Large intestine (tissue), 12 donors: ENCODE measurements at places on chromosomes 7 and 10.

- DNase-seq, result no peak
These were observed 1.1 kb upstream of the GPRIN2 start for GRCh38 chr10:46557319-46558121.

GRCh38 chr7:138126928-138127327, 50.7 kb downstream of the AKR1D1 start:
- DNase-seq, result peak; percentile 65

GRCh38 chr7:10104292-10104691, 869.4 kb upstream of the PHF14 start:
- no peak for DNase-seq

- no peak for DNase-seq
These were observed 43.3 kb upstream of the EZH2 start for GRCh38 chr7:148927123-148928045.

DNA sequence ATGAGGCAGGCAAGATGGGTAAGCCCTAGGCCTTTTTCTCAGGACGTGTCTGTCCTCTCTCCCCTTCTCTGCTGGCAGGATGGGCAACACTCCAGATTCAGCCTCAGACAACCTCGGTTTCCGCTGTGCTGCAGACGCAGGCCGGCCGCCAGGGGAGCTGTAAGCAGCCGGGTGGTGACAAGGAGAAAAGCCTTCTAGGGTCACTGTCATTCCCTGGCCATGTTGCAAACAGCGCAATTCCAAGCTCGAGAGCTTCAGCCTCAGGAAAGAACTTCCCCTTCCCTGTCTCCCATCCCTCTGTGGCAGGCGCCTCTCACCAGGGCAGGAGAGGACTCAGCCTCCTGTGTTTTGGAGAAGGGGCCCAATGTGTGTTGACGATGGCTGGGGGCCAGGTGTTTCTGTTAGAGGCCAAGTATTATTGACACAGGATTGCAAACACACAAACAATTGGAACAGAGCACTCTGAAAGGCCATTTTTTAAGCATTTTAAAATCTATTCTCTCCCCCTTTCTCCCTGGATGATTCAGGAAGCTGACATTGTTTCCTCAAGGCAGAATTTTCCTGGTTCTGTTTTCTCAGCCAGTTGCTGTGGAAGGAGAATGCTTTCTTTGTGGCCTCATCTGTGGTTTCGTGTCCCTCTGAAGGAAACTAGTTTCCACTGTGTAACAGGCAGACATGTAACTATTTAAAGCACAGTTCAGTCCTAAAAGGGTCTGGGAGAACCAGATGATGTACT, 13.1 kb downstream of the PHKG1 start:
- DNase-seq, result peak; percentile 25

GRCh38 chr10:3754727-3755439, 30.1 kb downstream of the KLF6 start:
- DNase-seq, result peak; percentile 89

GRCh38 chr7:55212838-55213237, 152.3 kb upstream of the LANCL2 start:
- DNase-seq, result no peak

- DNase-seq, result no peak
These were observed 482.2 kb upstream of the KLF6 start for GRCh38 chr10:4267086-4267773.

GRCh38 chr7:20113427-20114027, 103.7 kb downstream of the MACC1 start:
- no peak for DNase-seq

DNA sequence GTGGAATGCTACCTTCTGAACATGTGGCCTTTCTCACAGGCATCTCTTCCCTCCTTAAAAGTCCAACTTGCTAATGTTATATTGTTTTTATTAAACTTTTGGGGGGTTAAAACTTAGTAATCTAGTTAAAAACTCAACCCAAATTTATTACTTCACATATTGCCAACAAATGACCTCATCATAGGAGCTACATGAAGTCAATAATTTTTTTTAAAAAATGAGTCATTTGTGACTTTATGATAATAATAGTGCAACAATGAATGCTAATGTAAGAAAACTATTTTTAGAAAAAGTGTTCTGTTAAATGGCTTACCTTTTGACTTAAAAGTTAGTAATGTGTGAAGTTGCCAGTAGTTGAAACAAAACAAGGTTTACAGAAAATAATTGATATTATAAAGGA, 325.9 kb upstream of the FZD1 start:
- no peak for DNase-seq

DNA sequence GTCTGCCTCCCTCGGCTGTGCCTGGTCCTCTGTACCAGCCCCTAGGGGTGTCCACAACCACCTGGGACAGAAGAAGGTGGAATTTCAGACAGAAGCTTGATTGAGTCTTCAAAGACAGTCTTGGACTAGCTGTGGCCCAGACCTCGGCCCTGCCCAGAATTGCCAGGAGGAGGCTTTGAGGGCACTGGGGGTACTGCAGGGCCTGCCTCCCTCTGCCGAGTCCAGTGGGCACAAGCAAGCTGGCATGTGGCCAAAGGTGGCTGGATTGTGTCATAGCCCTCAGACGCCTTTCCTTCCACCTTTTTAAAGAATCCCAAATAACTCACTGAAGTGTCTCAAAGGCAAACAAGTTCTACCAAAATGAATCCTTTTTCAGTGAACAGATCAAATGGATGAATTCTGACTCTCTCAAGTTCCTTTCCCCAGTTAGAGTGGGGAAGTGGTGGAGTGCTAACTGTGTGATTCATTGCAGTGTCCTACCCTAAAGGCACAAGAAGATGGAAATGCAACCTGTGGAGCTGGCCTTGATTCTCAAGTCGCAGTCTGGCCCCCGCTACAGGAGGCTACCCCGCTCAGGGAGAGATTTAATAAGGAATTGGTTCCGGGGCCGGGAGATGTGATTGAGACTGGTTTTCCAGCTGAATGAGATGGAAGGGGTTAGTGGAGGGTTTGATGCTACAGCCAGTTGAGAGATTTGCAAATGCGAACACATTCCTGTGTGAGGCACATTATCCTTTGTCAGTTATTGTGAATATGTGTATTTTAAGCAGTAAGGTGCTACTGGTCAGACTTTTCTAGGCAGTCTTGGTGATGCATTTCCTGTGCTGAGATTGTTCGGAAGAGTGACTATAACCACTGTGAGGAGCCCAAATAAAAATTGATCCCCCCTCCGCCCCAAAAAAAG, 28.8 kb upstream of the SLC26A4 start:
- DNase-seq, result no peak

- DNase-seq, result no peak
These were observed 64.0 kb downstream of the PRR15 start for GRCh38 chr7:29627631-29628030.

DNA sequence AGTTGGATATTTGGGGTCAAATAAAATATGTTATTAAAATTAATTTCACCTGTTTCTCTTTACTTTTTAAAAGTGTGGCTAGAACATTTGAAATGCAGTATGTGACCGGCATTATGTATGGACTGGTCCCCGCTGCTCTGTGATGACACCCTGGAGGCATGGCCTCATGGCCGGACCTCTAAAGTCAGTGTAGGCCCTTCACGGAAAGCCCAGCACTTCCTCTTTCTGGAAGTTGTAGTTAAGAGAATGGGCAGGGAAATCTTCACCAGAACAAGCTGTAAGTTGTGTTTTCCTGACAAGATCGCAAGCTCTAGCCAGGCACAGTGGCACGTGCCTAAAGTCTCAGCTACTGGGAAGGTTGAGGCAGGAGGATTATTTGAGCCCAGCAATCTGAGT, 38.3 kb upstream of the SRGN start:
- no peak for DNase-seq

GRCh38 chr10:86968271-86968993, at the start of gene ADIRF:
Gene ADIRF, plus strand, starts transcription at chr10:86968482. Its CDS starts 63 bp downstream, at chr10:86968545.
- DNase-seq, result no peak

GRCh38 chr7:145382762-145383161, 546.9 kb upstream of the TPK1 start:
- DNase-seq, result no peak

DNA sequence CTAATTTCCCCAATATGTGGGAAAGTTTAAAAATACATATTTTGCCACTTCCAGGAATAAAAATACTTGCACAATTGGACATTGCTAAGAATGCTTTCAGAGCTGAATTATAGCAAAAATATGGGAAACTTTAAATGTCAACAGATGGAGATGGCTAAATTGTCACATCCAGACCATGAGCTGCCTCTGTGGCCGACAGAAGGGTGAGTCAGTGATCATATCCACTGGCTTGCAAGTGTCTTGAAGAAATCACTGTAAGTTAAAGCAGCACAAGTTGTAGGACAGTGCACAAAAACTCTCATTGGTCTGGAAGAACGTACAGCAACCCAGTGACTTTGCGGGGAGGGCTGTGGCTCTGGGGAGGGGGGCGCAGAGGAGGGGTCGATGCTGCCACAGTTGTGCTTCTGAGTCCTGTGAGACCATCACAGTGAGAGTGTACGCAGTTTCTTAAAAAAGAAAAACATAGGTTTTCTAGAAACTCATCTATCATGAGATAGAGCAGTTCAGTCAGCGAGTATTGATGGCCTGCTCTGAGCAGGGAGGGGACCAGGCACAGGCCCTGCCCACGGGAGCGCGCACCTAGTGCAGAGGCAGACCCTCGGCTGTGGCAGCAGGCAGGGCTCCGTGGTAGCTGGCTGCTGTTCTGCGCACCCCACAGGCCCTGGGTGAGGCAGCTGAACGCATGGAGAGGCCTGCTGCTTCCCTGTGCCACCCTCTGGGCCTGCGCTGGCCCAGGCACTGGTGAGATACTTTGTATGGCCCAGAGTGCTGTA, 25.5 kb downstream of the LRRC27 start:
- no peak for DNase-seq

DNA sequence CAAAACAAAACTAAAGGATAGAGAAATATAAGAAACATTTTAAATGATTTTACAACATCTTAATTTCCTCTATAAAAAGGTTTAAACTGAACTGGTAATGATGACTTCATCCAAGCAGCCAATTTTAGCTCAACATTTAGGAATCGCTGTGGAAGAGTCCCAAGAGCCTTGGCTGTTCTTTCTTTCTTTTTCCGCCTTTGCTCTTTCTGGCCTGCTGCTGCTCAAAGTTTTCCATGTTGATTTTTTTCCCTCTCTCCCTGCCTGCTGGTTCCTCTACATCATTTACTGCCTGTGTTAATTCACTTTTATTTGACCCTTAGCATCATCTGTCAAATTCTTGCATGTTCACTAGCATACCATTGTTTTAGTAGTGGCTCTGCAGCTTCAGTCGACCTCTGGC, 146.9 kb downstream of the EVX1 start:
- DNase-seq, result no peak

- no peak for DNase-seq
These were observed 3.4 kb downstream of the PDGFA start for GRCh38 chr7:516216-516605.

GRCh38 chr10:103246324-103246723, 637 bp downstream of the RPEL1 start:
- DNase-seq, result no peak

DNA sequence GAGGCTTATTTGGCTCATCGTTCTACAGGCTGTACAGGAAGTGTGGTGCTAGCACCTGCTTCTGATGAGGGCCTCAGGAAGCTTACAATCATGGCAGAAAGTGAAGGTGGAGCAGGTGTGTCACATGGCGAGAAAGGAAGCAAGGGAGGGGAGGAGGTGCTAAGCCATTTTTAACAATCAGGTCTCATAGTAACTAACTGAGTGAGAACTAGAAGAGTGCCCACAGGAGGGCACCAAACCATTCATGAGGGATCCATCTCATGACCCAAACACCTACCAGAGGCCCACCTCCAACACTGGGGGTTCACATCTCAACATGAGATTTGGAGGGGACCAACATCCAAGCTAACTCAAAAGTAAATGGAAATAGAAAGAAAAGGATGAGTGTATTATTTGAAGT, 78.1 kb downstream of the CXCL12 start:
- no peak for DNase-seq

GRCh38 chr7:136664537-136664936, 203.9 kb upstream of the CHRM2 start:
- no peak for DNase-seq

DNA sequence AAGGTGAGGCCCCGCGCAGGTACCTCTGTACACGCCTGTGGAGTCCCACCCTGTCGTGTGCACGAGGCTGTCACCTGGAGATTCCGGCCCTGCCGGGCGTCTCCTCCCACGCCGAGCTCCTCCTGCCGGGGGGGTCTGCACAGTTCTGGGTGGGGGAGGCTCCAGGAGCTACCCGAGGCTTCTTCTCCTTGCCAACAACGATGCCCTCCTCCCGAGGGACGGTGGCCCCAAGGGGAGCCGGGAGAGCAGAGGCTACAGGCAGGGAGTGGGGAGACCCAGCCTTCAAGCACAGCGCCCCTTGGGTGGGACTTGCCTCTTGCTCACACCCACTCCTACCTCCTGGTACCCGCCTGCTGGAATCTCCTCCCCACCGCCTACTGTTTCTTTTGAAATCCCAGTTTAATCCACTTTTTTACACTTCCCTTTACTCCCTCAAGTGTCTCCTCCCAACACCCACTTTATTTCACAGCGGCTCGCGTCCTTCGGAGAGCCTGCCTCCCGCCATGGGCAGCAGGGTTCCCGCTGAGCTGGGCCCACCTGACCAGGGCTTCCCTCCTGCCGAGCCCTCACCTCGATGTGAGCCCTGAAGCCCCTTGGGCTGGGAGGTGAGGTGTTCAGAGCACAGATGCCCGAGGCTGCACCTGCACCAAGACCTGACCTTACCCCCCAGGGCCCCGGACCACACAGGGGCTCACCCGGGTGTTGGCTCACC, 338.1 kb downstream of the DNAJB6 start:
- no peak for DNase-seq

DNA sequence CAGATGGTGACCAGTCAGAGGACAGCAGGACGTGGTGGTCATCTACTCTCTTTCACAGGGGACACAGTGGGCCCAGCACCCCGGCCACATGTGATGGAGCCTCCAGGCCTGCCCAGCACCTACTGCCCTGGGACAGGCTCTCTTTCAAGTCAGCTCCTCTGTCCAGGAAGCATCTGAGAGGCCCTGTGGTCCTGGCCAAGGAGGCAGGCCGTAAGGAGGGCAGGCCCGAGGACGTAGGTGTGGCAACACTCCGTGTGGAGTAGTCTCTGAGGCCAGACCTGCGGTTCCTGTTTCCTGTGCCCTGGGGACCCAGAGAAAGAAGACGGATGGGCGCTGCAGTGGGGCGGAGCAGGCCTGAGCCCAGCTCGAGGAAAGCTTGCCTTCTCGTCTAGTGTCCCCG, 179.2 kb downstream of the EBF3 start:
- DNase-seq, result no peak

DNA sequence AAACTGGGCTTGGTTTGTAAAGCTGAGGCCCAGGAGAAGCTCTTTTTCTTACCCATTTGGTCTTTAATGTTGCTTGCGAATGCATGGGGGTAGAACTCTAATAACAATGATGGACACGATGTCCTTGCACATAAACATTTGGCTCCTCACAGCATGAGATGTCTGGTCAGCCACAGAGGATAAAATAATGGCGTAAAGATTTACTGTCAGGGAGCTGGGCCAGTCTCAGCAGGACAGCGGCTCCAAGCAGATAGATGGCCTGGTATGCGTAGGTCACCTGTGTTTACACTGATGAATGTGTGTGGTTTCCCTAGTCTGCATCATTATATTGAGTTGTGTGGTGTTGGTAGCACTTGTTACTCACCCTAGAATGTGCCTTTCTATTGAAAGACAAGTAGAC, 537.4 kb downstream of the CNTNAP2 start:
- DNase-seq, result no peak

GRCh38 chr10:127088908-127089307, 107.5 kb downstream of the INSYN2A start:
- no peak for DNase-seq
